ENCODE measurements at places on chromosomes 12 and 14.
A peak's percentile ranks its signal among the peaks of the same experiment; 100 is the strongest.

GRCh38 chr14:55502746-55503284 lies 62.4 kb upstream of the TBPL2 start:
- no peak for DNase-seq

- no peak for DNase-seq
Observed at GRCh38 chr12:55428331-55429243, 2.5 kb downstream of the OR6C76 start.

DNA sequence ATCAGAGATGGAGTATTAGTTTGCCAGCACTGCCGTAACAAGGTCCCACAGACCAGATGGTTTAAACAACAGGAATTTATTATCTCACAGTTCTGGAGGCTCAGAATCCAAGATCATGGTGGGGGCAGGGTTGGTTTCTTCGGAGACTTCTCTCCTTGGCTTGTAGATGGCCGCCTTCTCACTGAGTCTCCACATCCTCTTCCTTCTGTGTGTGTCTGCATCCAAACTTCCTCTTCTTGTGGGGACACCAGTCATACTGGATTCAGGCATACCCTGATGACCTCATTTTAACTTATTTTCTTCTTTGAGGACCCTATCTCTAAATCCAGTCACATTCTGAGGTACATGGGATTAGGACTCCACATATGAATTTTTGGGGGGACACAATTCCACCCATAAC lies 455.5 kb downstream of the RGS6 start:
- no peak for DNase-seq

DNA sequence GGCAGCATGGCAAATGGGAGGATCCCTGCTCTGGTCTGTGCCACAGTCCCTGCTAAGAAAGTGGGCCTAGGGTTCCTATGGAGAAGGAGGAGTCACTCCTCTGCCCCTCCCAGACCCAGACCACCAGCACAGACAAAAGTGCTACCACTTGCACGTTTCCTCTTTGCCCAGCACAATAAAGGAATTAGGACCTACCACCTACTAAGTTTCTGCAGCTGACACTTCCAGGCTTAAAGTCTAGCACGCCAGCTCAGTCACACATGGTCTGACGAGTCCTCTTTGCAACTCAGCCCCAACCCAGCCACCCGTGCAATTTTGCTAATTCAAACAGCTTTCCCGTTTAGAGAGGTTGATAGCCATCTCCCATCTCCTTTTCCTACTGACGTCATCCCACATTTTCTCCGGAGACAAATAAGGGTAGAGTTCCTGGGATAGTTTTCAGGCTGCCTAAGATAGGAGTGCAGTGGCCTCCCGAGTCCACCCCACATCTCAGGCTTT lies 66.2 kb upstream of the PTGR2 start:
- no peak for DNase-seq

- no peak for DNase-seq
Observed at GRCh38 chr12:108757856-108758255, 26.5 kb upstream of the CORO1C start.

DNA sequence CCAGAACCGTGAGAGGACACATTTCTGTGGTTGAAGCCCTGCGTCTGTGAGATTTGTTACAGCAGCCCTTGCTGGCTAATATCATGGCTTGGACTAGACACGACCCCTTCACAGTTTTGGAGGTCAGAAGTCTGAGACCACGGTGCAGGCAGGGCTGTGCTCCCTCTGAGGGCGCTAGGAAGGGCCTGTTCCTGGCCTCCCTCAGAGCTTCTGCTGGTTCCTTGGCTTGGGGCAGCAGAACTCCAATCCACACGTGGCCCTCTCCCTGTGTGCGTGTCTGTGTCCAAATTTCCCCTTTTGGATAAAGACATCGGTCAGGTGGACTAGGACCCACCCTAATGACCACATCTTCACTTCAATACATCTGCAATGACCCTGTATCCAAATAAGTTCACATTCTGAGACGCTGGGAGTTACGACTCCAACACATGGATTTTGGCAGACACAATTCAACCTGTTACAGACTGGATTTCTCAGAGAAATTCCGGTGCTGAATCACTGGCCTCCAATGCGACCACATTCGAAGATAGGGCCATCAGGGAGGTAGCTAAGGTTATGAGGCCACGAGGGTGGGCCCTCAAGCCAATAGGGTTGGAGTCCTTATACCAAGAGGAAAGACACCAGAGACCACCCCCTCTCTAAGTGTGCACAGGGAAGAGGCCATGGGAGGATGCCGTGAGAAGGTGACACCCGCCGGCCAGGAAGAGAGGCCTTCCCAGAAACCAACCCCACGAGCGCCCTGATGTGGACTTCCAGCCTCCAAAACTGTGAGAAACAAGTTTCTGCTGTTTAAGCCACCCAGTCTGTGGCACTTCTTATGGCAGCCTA lies 43.6 kb upstream of the PPP2R5C start:
- no peak for DNase-seq

DNA sequence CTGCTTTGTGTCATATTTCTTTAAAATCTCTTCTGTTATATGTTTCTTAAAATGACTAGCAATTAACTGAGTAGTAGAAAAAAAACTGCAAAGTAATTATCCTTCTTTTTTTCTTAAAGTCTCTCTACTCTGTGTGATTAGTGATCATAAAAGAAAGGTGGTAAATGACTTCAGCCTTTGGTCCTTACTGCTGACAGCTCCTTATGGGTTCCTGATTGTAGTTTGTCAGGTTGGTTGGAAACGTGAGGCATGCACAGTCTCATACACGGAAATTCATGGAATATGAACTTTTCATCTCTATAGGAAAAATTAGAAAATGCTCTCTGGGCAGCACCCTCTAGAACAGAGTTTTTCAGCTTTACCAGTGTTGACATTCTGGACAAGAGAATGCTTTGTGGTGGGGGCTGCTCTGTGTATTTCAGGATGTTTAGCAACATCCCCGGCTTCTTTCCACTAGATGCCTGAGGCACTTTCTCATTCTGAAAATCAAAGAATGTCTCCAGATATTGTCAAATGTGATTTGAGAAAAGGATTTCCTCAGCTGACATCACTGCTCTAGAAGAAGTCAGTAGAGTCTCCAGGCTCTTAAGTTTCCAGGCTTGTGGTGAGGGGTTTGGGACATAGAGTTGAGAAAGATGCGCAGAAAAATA lies 121.0 kb downstream of the PIK3C2G start:
- DNase-seq = no peak

- DNase-seq = no peak
Observed at GRCh38 chr12:125280482-125281377, 215.5 kb downstream of the AACS start.

DNA sequence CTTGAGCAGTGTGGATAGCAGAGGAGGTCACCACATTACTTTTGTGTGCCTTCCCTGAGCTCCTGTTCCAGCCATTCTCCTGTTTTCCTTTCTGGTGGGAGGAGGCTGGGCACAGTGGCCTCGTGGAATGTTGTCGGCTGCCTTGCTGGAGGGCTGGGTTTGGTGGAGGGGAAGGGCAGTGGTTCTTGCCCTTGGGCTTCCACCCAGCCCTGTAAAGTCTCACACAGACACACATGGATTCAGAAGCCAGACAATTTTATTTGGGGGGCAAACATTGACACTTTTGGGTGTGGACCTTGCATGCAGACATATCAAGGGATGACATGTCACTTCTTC lies 866 bp downstream of the NPFF start:
- no peak for DNase-seq

- DNase-seq = peak; percentile 5
Observed at GRCh38 chr12:69739287-69740191, 879 bp downstream of the RAB3IP start.

GRCh38 chr14:71659159-71659558 lies 273.1 kb upstream of the RGS6 start:
- DNase-seq = no peak

- no peak for DNase-seq
Observed at GRCh38 chr12:24780697-24781368, 168.1 kb downstream of the BCAT1 start.

GRCh38 chr14:100294963-100295330 lies 11.3 kb downstream of the SLC25A29 start:
- no peak for DNase-seq

- DNase-seq = no peak
Observed at GRCh38 chr12:108779998-108780688, 48.8 kb upstream of the CORO1C start.

GRCh38 chr12:60266381-60266852 lies 670.6 kb downstream of the SLC16A7 start:
- DNase-seq = no peak

DNA sequence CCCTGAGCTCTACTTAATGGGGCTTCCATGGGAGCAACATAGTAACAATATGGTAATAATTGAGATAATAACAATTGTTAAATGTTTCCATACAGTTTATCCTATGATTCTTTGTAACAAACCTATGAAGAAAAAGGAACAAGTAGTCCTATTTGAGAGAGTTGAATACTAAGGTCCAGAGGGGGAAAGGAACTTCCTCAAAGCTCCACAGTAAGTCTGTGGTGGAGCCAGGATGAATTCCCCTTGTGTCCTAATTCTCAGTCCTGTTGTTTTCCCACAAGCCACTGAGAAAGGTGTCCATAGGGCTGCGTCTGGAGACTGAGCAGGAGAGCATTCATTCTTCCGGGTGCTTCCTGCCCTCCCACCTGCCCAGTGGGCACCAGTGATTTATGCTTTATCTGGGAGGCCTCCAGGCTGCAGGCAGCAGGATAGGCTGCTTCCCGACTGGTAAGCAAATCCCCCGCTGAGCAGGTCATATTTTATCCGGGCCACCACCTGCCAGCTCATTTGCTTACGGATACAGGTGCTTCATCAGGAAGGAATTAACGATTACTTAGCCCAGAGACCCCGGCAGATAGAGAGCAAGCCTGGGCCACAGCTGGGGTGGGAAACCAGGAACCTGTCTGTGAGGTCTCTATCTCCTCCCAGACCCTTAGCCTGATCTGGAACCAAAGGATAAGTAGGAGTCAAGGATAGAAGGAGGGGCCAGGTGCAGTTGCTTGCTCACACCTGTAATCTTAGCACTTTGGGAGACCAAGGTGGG lies 33.9 kb upstream of the FAM222A start:
- no peak for DNase-seq

- DNase-seq = no peak
Observed at GRCh38 chr14:77620222-77620870, 3.9 kb upstream of the SPTLC2 start.

- DNase-seq = no peak
Observed at GRCh38 chr12:12398026-12398859, 41.4 kb downstream of the BORCS5 start.

DNA sequence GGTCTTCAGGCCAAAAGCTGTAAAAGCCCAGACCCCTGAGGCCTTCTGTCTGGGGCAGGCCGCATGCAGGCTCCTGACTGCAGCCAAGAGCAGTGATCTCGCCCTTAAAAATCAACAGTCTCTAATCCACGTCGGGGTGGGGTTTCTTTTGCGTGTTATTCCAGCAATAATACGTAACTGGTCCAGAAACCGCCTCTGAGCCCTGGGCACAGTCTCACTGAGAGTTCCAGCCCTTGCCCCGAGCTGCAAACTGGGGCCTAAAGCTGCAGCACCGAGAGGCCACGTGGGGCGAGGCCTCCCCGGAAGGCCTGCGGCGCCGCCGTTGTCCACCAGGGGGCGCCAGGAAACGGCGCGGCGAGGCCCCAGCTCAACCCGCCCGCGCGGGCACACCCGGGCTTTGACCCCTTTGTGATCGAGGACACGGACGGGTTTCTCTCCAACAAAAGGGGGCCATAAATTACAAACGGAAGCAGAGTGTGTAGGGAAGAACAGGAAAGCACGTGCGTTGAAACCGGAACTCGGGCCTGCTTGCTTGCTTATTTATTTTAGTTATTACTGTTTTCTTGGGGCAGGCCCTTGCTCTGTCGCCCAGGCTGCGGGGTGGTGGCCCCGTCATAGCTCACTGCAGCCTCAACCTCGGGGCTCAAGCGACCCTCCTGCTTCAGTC lies 87.2 kb downstream of the NINJ2 start:
- DNase-seq = peak; percentile 81

GRCh38 chr14:51950007-51950406 lies 39.3 kb upstream of the RTRAF start:
- DNase-seq = no peak

DNA sequence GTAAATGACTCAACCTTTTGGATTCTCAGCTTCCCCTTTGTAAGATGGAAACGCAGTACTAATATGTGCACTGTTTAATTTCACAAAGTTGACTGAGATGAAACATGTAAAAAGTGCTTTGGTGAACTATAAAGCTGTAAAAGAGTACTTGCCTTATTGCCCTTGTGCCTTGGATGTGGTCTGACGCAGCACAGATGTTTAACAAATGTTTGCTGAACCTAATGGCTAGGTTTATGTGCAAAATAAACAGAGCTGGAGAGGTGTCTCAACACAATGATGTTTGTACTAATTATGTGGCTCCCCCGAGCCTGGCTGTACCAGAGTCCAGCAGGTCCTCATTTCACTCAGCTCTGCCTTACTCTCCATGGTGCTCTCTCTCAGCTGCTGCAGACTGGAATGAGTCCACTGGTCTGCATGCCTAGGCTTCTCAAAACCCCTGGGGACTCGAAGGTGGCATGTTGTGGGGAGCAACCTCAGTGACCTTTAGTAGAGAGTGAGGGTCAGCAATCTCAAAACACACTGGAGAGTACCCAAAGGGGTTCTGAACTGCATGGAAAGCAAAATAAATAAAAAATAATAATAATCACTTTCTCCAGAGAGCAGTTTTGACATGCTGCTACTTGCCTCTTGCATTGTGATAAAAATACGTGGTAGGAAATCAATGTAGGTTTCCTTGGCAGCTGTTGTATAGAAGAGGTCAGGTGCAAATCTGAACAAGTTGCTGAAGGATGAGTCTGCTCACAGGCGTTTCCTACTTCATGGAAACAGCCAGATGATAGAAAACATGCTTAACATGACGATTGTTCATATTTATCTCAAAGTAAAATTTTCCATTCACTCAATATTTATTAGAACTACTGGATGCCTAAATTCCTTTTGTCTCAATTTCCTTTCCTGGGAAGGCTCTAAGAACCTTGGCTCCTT lies 8.5 kb upstream of the AMIGO2 start:
- DNase-seq = no peak

GRCh38 chr14:64841121-64841651 lies 38.5 kb downstream of the SPTB start:
- no peak for DNase-seq

DNA sequence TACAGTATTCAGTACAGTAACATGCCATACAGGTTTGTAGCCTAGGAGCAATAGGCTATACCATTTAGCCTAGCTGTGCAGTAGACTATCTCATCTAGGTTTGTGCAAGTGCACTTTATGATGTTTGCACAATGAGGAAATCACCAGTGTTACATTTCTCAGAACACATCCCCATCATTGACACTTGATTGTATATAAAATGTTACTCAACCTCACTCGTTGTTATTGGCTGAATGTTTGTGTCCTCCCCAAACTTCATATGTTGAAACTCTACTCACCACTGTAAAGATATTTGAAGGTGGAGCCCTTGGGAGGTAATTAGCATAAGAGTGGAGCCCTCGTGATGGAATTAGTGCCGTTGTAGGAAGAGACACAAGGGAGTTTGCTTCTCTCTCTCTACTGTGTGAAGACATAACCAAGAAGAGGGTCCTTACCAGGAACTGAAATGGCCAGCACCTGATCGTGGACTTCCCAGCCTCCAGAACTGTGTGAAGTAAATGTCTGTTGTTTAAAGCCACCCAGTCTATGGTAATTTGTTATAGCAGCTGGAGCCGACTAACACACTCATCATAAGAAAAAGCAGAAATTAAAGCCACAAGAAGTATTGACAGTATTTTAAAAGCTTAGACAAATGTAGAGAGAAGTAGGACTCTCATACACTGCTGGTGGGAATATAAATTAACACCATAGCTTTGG lies 3.2 kb upstream of the MED13L start:
- DNase-seq = no peak

Measured in stimulated activated CD4-positive, alpha-beta T cell treated with anti-CD3 and anti-CD28 coated beads, Interleukin-1b, Interleukin-23, amount 100 ng/mL, for 1 hour (primary cell).